Esophagus squamous epithelium (tissue), 5 donors: ENCODE measurements at places on chromosomes 2 and 18. TPM values are rescaled to one million over a fixed set of nuclear protein-coding genes. Genes with fewer than 3 reads are reported as not detected.

DNA sequence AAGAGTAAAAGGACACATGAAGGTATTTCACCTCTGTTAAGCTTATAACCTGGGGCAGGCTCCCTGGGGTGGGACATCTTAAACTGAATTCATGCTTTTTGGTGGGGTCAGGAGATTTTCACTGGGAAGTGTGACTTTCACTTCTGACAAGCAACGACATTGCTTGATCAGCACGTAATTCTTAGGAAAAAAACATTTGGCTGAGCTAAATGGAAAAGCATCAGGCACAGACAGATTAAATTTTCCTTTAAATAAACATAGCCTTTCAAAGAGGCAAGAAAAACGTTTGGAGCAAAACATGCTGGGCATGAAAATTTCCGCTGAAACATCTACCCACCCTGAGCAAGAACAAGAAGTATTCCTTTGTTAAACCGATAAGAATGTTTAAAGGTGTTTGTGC, 674.0 kb upstream of the CELF4 start:
- no peak for DNase-seq

DNA sequence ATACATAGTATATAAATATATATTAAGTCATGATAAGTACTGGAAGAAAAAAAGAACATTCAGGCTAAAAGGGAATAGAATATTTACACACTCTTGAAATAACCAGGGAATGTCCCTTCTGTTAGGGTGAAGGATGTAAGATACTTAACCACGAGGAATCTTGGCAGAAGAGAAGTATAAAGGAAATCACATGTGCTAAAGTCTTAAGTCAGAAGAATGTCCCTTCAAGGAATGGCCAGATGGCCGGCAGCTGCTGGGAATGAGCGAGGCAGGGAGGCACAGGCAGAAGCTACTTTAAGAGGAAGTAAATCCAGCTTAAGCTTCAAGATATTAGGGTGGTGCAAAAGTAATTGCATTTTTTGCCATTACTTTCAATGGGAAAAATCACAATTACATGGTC, 5.5 kb downstream of the CCDC102B start:
- DNase-seq: no peak

- no peak for DNase-seq
These were observed 54.2 kb downstream of the PDE1A start for GRCh38 chr2:182372661-182373060.

DNA sequence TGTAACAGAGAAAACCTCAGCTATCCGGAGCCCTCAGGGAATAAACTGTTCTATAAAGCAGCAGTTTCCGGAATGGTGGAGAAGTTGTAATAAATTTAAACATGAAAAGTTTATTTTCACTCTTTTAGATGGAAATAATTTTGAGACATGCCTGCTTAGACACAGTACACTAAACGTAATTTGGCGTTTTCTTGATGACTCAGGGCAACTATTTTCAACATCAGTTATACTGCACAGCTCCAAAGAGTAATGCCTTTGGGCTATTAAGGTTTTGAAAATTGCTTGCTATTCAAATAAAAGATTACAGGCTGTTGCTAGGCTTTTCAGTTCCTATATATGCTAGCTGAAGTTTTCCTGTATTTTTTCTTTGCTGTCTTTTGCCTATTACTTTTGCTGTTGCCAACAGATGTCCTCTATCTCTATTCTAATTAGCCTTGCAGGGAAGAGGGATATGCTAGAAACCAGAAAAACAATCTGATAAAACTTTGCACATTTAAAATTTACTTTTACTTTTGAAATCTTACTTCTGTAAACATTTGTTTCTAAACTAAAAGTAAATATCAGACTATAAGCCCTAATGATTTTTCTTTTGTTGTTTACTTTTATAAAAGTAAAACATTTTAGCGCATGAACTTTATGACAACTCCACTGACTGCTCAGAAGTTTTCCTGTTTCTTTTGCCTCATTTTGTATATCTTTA, 113.4 kb upstream of the WDSUB1 start:
- no peak for DNase-seq

- DNase-seq: no peak
These were observed 92.9 kb upstream of the LCLAT1 start for GRCh38 chr2:30354150-30354549.

MROH2A gene
- total RNA-seq: 0.31 TPM
